ENCODE measurements at places on chromosomes 12 and 14. TPM values are rescaled to one million over a fixed set of nuclear protein-coding genes. Genes with fewer than 3 reads are reported as not detected.

DNA sequence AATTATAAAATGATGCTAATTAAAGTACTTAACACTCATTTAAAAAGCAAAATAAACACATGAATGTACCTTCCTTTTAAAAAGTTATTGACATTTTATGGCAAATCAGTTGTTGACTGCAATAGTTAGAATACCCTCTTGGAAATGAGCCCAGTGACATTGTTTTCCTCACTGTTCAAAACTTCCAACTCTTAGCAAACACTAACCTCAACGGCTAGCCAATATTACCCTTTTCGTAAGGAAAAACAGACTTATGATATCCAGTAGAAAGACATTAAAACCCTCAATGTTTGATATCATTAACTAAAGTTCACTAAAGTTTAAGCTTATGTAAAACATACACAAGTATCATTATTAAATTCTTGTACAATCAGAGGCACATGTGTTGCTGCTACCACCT lies 83.6 kb downstream of the EPS8 start:
- no peak overlapping the region for H3K27ac ChIP-seq
- DNase-seq = no peak
- H3K27me3 ChIP-seq = no peaks in the 10 kb centered on the region
- H3K4me1 ChIP-seq = no peaks in the 10 kb centered on the region
- no peak overlapping the region for H3K4me3 ChIP-seq
- H3K36me3 ChIP-seq = no peaks in the 10 kb centered on the region

GRCh38 chr12:124398578-124399227 lies 103.8 kb downstream of the RFLNA start:
- no peak overlapping the region for H3K4me3 ChIP-seq
- no peak overlapping the region for H3K27ac ChIP-seq
- DNase-seq = no peak
- no peaks in the 10 kb centered on the region for H3K27me3 ChIP-seq

DNA sequence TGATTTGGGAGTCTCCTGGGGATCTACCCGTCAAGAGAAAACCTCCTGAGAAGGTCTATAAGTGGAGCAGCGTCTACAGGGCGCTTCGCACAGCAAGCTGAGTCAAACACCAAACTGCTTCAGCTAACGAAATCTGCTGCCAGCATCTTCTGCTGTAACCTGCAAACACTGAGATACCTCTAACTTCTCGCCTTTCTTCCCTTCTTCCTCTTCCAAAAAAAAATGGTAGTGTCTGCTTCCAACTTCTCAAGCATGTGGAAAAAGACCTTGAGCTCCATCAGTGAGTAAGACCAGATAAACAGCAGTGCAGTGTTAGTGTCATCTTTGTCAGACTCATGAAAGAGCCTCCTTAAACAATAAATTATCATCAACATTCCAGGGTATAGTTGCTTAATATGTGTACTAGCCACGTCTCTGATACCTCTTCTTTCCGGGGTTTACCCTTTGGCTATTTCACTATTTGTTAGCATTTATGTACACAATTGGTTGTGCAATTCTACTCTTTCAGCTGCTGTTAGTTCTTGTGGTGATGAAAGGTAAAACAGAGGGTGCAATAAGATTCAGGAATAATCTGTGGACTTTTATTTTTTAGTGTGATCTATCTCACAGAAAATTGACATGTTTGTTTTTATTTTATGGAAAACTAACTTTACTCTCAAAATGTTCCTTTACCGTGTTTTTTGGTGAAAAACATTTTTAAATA lies 81.6 kb downstream of the LLPH start:
- H3K27me3 ChIP-seq = peaks cover 49% of the 10 kb centered on the region
- H3K4me1 ChIP-seq = peaks cover 17% of the 10 kb centered on the region
- H3K4me3 ChIP-seq = no peak overlapping the region
- no peaks in the 10 kb centered on the region for H3K36me3 ChIP-seq

GRCh38 chr14:76710056-76711010 lies 50.9 kb upstream of the VASH1 start:
- DNase-seq = peak; percentile 59
- no peak overlapping the region for H3K27ac ChIP-seq
- H3K36me3 ChIP-seq = no peaks in the 10 kb centered on the region
- no peaks in the 10 kb centered on the region for H3K27me3 ChIP-seq
- no peak overlapping the region for H3K4me3 ChIP-seq

- no peaks in the 10 kb centered on the region for H3K36me3 ChIP-seq
- DNase-seq = peak; percentile 85
- no peak overlapping the region for H3K4me3 ChIP-seq
- H3K27ac ChIP-seq = no peak overlapping the region
- H3K27me3 ChIP-seq = no peaks in the 10 kb centered on the region
Observed at GRCh38 chr12:32302218-32303173, 96.9 kb upstream of the FGD4 start.

DNA sequence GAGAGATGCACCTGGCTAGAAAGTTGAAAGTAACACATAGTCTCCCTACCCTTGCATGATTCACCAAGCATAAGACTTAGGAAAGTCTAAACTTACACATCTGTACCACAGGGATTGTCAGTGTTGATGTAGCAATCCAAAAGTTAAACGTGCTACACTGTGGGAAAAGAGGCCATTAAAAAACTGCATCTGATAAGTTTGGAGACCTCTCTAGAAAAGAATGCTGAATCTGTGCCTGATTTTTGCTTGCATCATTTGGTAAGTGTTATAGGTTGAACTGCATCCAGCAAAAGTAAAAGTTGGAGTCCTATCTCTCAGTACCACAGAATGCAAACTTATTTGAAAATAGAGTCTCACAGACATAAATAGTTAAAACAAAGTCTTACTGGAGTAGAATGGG lies 126.6 kb downstream of the SLC6A15 start:
- no peak overlapping the region for H3K27ac ChIP-seq
- no peak overlapping the region for H3K4me3 ChIP-seq
- H3K27me3 ChIP-seq = no peaks in the 10 kb centered on the region
- H3K4me1 ChIP-seq = no peaks in the 10 kb centered on the region
- no peaks in the 10 kb centered on the region for H3K36me3 ChIP-seq

Gene CRACR2A
- total RNA-seq = 1.1 TPM

DNA sequence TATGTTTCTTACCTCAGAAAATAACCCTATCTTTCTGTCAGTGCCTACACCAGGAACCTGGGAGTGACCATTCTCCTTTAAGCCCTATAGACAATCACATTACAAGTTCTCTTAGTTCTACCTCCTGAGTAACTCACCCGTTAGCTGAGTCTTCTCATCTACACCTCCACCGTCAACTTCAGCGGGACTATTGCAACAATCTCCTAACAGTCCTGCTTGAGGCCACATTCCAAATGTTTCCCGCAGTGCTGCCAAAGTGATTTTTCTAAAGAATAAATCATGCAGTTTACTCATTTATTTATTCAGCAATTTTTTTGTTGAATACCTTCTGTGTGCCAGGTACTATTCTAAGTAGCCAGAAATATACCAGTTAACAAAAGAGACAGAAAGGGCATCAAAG lies 285.0 kb upstream of the GRIP1 start:
- no peaks in the 10 kb centered on the region for H3K27me3 ChIP-seq
- DNase-seq = no peak
- no peaks in the 10 kb centered on the region for H3K36me3 ChIP-seq
- no peak overlapping the region for H3K4me3 ChIP-seq

DNA sequence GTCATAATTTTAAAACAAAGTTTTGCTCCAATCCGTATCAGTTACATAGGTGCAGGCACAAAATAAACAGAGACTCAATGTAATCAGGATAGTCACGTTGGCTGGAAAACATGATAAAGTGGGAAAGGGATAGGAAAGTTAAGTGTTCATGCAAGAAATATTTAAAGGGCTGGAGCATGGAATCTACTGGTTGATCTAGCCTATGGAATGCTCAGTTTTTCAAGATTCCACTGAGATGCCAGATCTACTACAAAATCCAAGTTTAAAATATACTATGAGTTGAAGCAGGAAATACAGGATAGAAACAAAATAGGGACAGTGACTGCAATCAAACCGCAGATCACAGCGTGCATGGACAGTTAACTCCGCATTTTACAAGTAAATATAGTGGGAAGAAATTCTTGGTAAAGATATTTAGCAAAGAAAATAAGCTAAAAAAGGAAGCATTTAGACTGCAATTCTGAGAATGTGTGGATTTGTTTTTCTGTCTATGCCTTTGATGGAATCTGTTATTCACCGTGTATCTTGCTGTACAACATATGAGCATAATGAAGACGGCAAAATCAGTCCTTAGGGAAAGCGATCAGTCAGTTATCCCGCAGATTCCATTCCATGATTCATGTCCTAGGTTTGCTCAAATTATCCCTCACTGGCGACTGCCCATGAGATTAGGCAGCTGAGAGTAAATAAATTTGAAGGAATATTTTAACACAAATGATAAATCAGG lies 1044.3 kb downstream of the FLRT2 start:
- no peaks in the 10 kb centered on the region for H3K27me3 ChIP-seq
- H3K36me3 ChIP-seq = no peaks in the 10 kb centered on the region
- no peak overlapping the region for H3K27ac ChIP-seq
- no peaks in the 10 kb centered on the region for H3K4me1 ChIP-seq
- DNase-seq = no peak

Gene OTX2
- total RNA-seq = 329 TPM

Gene GPR84
- 0.20 TPM for total RNA-seq

DNA sequence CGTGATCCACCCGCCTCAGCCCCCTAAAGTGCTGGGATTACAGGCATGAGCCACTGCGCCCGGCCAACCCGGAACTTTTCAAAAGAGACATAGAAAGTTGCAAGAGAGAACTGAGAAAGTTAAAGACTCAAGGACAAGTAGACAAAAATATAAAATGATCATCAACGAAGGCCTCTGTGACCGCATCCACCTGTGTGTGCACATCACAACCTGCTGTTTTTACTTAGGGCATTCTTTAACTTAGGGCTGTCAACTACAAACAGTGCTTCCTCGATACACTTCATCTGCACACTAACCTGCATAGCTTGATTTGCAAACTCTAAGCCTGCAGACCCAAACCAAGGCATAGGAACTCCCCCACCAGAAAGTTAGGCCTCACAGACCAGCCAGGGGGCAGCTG lies 14.8 kb downstream of the P2RX2 start:
- no peak for DNase-seq
- no peak overlapping the region for H3K27ac ChIP-seq
- no peak overlapping the region for H3K4me3 ChIP-seq
- peaks cover 98% of the 10 kb centered on the region for H3K36me3 ChIP-seq
- H3K4me1 ChIP-seq = no peaks in the 10 kb centered on the region
- no peaks in the 10 kb centered on the region for H3K27me3 ChIP-seq

GRCh38 chr12:21940549-21941505 lies at the start of gene ABCC9:
ABCC9 (minus strand) TSS chr12:21941426; CDS start chr12:21936674, 4,752 bp downstream.
- H3K4me3 ChIP-seq = peak within 1 kb of the TSS; percentile 88
- DNase-seq = peak; percentile 87
- peaks cover 43% of the 10 kb centered on the region for H3K27me3 ChIP-seq
- no peaks in the 10 kb centered on the region for H3K36me3 ChIP-seq

GRCh38 chr12:100963381-100963780 lies 168.8 kb downstream of the ANO4 start:
- H3K4me1 ChIP-seq = peaks cover 7% of the 10 kb centered on the region
- DNase-seq = no peak
- H3K4me3 ChIP-seq = no peak overlapping the region
- no peaks in the 10 kb centered on the region for H3K27me3 ChIP-seq

Gene ART4
- not detected for total RNA-seq

DNA sequence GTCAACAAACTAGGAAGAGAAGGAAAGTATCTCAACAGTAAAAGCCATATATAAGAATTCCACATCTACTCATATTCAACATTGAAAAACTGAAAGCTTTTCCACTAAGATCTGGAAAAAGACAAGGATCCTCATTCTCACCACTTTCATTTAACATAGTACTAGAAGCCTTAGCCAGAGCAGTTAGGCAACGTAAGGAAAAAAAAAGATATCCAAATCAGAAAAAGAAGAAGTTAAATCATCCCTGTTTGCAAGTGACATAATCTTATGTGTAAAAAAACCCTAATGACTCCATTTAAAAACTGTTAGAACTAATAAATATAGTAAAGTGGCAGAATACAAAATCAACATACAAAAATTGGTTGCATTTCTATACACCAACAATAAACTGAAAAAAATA lies 426.2 kb downstream of the BCAT1 start:
- H3K27me3 ChIP-seq = no peaks in the 10 kb centered on the region
- H3K4me1 ChIP-seq = no peaks in the 10 kb centered on the region
- no peak for DNase-seq

- H3K27me3 ChIP-seq = no peaks in the 10 kb centered on the region
- no peak overlapping the region for H3K4me3 ChIP-seq
- no peaks in the 10 kb centered on the region for H3K36me3 ChIP-seq
- H3K4me1 ChIP-seq = peaks cover 6% of the 10 kb centered on the region
- H3K27ac ChIP-seq = peak overlapping the region; percentile 6
Observed at GRCh38 chr14:68633131-68633991, 159.5 kb downstream of the ZFP36L1 start.

DNA sequence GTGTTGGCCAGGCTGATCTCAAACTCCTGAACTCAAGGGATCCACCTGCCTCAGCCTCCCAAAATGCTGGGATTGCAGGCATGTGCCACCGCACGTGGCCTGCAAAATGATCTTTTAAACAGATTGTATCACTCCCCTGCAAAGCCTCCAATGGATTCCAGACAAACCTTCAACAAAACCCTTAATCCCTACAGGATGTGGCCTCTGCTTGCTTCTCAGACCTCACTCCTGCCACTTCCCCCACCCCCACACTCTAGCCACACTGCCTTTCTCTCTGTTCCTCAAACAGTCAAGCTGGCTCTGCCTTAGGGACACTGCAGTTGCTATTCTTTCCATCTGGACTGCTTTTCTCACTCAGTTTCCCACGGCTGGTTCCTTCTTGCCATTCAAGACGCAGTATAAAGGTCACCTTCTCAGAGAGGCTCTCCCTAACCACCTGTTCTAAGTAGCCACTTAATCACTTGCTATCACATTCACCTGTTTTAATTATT lies 47.3 kb upstream of the TMED10 start:
- DNase-seq = peak; percentile 85
- H3K4me1 ChIP-seq = no peaks in the 10 kb centered on the region
- no peaks in the 10 kb centered on the region for H3K36me3 ChIP-seq
- H3K27me3 ChIP-seq = no peaks in the 10 kb centered on the region

Gene KICS2
- total RNA-seq = 8.4 TPM

DNA sequence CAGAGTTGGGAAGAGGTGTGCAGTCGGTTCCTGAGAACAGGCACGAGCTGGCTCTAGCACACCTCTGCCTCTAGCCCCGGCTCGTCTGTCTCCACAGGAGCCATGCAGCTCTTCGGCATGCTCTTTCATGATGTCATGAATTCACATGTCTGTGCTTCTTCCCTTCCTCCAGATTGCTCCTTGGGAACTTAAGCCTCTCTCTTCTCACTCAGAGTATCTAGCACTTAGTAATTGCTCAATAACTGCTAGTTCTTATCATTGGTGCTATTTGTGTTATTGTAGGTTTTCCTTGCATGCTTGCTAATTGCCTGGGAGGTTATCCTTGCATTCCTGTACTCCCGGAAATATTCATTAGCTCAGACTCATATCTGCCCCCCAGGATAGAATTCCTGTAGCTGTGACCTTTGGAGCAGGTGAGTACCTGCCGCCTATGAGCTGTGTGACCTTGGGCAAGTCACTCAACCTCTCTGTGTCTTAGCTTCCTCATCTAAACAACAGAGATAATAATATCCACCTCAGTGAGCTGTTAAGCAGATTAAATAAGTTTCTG lies 19.5 kb downstream of the FAM181A start:
- DNase-seq = no peak
- no peaks in the 10 kb centered on the region for H3K27me3 ChIP-seq
- H3K36me3 ChIP-seq = no peaks in the 10 kb centered on the region
- H3K27ac ChIP-seq = no peak overlapping the region

Gene LRTM2
- total RNA-seq = not detected

- no peak overlapping the region for H3K27ac ChIP-seq
- no peak for DNase-seq
- H3K36me3 ChIP-seq = no peaks in the 10 kb centered on the region
Observed at GRCh38 chr14:57485635-57486034, 8.0 kb downstream of the CCDC198 start.
